Skeletal muscle cell (primary cell): ENCODE measurements at places on chromosomes 6 and 20.

DNA sequence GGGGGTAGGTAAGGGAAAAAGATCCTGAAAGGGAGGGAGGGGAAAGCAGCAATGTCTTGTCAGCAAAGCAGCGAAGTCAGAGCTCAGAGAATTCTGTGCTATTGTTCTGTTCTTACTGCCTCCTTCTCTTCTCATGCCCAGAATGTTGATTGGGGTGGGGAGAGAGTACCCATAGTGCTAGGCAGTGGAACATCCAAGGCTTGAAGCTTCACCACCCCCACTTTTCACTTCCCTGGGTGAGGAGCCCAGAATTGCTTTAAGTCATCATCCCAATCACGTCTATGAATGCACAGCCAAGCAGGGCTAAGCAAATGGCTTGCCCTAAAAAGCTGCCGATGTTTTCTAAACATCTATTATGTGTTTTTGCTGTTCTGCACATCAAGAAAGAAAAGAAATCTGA is 16.5 kb downstream of the REPS1 start:
- DNase-seq, result no peak

GRCh38 chr6:16982807-16983206 is 119.0 kb upstream of the STMND1 start:
- DNase-seq, result peak; percentile 99

- DNase-seq, result no peak
These were observed 421.5 kb downstream of the CDKAL1 start for GRCh38 chr6:20955751-20956150.

GRCh38 chr6:61887423-61887822 is 398.6 kb downstream of the KHDRBS2 start:
- DNase-seq, result no peak

DNA sequence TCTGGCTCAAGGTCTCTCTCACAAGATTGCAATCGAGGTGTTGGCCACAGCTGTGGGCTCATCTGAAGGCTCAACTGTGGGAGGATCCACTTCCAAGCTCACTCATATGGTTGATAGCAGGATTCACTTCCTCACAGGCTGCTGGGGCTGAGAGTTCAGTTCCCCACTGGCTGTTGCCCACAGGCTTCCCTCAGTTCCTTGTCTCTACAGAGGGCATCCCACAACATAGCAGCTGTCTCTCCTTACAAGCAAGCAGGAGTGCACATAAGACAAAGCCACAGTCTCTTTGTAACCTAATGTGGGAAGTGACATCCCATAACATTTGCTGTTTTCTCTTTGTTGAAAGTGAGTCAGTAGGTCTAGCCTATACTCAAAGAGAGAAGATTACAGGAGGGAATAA is 14.0 kb downstream of the SPATS1 start:
- DNase-seq, result no peak

DNA sequence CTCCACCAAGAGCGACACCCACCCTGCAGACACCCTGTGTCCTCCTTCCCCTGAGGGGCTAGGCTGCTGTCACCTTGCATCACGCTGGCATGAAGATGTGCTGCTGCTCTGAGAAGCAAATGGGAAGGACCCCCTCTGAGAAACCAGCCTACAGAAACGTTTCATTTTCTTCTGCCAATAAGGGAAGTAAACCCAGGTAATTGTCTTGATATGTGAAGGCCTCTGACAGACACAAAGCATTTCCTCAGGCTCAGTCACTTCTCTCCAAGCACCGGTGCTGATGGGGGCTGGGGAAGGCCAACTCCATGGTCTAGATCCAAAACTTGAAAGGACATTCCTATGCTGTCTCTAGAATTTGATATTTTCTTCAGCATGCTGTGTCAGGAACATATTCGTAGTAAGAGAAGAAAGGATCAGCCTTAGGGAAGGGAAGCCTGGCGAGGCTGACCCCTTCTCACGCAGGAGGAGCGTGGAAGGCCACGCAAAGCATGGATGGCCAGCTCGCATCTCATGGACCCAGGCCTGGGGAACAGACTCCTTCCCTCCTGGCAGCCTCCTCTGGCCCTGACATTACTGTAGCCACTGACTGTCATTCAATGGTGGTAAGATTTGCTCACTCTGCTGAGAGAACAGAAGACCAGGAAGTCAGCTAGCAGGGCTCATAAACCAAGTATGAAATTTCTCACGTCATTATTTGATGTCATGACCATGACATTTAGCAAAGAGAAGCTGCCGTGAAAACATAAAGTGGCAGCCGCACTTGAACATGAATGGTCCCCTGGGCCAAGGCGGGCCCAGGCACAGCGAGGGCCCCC is 20.4 kb downstream of the ACSS1 start:
- no peak for DNase-seq

DNA sequence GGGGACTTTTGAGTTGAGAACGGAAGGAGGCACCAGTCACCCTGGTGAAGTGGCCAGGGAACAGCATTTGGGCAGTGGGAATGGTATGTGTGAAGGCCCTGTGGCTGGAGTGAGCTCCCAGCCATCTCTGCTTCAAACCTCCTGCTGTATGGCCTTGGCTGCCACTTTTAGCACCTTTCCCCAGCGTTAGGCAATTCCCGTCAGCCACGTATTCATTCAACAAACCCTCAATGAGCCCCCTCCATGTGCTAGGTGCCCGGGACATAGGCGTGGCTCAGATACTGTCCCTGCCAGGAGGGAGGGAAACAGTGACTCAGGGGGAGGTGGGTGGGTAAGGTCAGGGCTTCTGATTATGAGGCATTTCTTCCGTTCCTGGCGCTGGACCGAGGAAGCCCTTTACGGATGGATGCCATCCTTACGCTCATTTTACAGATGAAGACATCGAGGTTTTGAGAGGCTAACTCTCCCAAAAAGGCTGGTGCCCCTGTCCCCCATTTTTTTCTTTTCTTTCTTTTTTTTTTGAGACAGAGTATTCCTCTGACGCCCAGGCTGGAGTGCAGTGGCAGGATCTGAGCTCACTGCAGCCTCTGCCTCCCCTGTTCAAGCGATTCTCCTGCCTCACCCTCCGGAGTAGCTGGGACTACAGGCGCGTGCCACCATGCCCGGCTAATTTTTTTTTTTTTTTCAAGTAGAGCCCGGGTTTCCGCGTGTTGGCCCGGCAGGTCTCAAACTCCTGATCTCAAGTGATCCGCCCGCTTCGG is 37.5 kb downstream of the SRC start:
- DNase-seq, result no peak

DNA sequence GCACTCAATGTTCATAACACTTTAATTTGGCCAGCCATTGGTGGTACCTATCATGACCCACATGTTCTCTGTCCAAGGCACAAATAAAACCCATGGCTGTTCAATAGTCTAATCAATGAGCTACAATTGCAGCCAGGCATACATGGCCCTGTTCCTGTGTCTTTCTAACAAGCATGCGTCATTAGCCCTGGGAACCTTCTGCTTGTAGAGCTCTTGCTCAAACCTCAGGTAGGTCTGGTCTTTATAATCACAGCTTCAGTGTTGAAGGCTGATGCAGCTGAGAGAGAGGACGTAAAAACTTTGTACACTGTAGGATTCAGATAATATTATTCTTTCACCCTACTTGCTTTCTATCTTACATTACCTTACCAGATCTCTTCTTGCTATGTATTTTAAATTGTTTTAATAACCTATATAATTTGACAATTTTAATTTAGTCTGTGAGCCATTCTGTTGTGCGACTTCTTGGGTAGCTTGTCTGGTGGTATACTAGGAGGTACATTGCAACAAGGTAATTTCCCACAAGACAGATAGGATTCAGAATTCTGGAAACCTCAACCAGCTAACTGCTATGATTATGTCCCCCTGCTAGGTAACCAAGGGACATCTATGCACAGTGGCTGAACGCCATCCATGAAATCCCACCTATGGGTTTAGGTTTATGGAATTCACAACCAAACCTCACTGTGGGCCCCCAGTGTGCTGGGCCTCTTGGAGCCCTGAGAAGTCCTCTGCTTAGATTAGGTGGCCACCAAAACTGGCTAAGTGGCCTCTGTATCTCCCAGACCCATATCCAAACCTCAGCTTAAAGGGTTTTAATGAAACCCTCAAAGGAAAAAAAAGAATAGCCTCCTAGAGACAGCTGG is 55.4 kb upstream of the RIPOR2 start:
- no peak for DNase-seq

GRCh38 chr6:14707971-14708465 is 537.9 kb upstream of the JARID2 start:
- no peak for DNase-seq

- DNase-seq, result no peak
These were observed 350.7 kb downstream of the KHDRBS2 start for GRCh38 chr6:61935242-61935846.

DNA sequence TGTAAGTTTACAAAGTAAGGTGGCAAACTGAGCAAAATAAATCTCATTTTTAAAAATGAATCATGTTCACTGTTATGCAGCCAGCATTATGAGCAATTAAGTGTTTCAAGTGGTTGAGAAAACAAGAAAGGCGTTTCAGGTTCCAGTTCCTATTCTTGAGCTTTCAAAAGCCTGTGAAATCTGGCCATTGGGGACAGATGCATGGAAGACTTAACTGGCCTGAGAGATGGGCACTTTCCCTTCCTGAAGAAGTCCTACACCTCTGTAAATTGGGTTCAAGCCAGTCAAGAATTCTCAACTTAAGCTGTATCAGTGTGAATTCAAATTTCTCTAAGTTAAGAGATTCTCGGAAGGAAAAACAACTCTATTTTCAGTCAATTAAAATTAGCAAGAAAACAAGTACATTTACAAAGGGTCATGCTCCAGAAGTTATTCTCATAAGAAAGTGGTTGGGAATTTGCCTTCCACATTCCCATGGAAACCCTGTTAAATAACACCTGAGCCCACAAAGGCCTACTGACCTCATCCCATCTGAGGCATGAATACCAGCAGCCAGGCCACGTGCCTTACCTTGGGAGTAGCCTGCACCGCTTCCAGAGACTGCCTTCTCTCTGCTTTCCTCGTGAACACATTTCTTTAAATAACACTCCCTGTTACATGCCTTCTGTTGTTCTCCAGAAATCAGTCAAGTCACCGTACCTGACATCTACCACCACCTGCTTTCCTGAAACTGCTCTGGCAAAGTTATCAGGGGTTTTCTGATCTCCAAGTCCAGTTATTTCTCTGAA is 19.4 kb downstream of the MAP3K5 start:
- DNase-seq, result no peak

- no peak for DNase-seq
These were observed 21.2 kb downstream of the CUL9 start for GRCh38 chr6:43203029-43203717.

DNA sequence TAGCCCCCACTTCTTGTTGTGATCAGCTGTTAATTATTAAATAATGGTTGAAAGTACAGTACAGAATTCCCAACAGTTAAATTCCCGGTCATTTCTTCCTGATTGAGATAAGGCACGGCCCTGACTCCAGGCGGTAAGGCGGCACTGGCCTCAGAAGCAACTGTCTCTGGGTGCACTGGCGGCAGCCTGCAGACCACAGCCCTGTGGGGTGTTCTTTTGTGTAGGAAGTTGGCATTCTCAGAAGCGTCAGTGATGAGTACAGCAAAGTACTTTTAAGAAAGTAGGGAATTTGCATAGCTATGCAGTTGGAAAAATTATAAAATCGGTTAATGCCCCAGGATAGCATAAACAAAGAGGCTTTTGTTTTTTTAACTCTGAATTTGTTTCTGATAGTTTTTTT is 50.5 kb downstream of the SAMD5 start:
- no peak for DNase-seq

DNA sequence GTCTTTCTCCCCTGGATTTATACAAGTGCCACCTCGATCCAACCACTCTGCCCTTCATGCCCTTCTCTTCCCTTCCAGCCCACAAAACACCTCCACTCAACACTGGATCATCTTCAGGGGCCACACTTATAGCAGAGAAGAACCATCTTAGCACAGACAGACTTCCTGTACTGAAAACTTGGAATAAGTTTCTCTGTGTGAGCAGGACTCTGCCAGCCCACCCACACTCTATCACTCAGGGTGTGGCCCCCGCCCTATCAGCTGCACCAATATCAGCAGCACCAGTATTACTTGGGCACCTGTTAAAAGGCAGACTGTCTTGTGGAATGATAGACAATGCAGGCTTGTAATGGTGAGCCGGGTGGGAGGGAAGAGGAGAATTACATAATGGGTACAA is 86.7 kb downstream of the SCML4 start:
- no peak for DNase-seq

DNA sequence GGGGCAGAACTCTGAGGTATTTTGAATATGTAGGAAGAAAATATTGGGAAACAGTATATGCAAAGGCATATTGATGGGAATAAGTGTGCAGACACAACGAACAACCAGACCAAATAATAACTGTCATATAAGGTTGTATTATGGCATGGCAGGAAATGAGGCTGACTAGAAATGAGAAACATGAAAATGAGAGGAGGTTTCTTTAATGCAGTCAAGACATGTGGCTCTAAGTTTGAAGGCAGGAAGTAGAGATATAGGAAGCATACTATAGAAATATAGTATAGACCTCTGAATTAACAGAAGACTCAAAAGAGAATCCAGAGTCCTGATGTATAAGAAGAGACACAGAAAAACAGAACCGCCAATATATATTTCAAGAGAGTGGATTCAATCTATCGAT is 459.7 kb upstream of the PTCHD4 start:
- no peak for DNase-seq

GRCh38 chr6:36065916-36066315 is 38.3 kb downstream of the MAPK14 start:
- DNase-seq, result no peak

- no peak for DNase-seq
These were observed 250.2 kb downstream of the ZNF217 start for GRCh38 chr20:53343448-53343847.

DNA sequence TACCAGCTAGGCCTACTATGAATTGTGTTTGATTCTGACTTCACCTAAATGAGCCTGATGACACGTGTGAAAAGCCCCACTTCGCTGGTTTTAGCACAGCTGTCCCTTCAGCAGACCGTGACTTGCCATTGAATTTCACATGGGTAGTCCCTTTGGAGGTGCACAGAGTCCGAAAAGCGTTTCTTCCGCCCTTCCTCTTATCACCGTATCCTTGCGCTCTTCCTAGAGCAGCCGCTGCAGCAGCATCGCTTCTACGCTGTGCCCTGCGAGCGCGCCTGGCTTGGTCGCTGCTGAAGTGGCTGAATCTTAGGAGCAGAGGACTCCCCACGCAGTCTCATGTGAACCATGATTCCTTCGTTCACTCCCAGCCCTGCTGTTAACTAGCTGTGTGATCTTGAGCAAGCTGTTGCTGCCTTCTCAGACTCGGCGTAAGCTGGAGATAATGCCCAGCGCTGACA is 127.0 kb downstream of the PACRG start:
- no peak for DNase-seq
